ENCODE measurements at places on chromosomes 7 and 10. TPM values are rescaled to one million over a fixed set of nuclear protein-coding genes. Genes with fewer than 3 reads are reported as not detected.

The DNAJB6 gene
- 91.9 TPM for total RNA-seq

The NPFFR1 gene
- not detected for total RNA-seq

The NFE2L3 gene
- total RNA-seq = 6.4 TPM

The KLF14 gene
- total RNA-seq = 0.13 TPM

The TBC1D12 gene
- total RNA-seq = 7.8 TPM

The ZC3HAV1 gene
- 29.5 TPM for total RNA-seq

The OR6B1 gene
- not detected for total RNA-seq

The DNAH11 gene
- total RNA-seq = 1.2 TPM

The ANKRD26 gene
- total RNA-seq = 8.9 TPM

The PVRIG gene
- total RNA-seq = not detected

All from epithelial cell of alveolus of lung (primary cell).